ENCODE measurements at places on chromosomes 2 and 18.

DNA sequence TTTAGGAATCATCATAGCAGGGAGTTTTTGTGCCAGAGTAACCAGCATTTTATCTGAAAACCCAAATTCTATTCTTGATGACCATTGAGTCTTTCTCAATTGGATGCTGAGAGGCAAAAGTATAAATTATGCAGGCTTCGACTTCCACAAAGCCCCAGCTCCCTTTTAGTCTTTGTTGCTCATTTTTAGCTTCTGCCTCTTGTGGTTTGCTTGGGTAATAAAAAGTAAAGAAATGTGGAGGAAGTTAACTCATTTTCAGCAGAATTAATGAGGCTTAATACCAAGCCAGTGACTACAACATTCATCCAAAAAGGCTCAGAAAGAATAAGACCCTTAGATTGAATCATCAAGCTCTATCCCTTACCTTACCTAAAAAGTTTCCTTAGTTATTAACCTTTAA lies 18.6 kb downstream of the ERMN start:
- no peak for DNase-seq

GRCh38 chr18:59911600-59911999 lies 11.8 kb downstream of the PMAIP1 start:
- DNase-seq = no peak

DNA sequence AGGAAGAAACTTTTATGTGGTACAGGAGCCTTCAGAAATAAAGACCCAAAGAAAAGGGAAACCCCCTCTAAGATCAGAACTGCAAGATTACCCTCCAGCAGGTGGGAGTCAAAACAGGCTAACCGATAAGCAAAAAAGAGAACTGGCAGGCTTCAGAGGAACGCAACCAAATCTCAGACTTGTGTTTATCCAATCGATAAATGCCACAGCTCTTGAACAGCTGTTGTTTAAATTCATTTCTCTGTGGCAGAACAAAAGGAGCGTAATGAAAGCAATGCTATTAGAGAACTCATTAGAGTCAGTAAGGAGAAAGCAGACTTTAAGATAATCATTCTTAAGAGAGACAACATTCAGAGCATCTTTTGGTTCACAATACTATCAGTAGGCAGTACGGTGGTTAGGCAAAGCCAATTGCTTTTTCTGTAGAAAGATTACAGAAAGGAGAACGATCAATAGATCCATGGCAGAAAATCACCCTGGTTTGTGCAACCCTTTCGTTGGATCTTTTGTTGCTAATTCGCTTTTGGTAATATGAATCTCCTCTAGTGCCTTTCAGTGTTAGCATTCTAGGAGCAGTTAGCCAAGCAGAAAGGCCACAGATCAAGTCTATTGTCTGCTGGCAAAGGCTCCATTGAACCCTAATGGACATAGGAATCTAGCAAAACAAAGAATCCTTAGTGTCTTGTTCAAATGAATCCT lies 476.4 kb upstream of the CHST9 start:
- DNase-seq = no peak

GRCh38 chr2:144452989-144453336 lies 67.0 kb downstream of the ZEB2 start:
- no peak for DNase-seq

DNA sequence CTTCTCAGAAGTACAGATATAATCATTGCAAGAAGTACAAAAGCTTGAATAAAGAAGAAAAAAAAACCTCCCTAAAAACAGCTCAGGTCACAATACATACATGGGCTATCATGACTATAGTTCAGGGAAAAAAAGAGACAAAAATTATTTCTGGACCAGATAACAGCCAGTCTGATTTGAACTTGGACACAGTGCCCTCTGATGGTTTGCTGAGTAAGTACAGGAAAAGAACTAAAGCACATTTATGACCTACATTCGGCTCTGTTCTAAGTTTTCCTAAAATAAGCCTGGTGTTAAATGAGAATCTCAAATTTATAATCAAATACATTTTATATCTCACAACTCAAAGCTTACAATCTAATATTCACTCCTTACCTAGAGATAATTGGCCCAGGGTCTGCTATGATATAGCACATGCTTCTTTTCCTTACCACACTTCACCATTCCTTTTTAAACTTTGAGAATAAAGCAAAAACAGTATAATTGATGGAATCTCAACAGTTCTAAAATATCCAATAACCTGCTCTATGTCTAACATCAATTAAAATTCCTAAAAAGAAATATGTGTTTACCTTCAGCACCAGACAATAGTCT lies 81.1 kb downstream of the RAPH1 start:
- no peak for DNase-seq

- no peak for DNase-seq
Measured at GRCh38 chr2:28716265-28716865, 35.3 kb upstream of the PPP1CB start.

DNA sequence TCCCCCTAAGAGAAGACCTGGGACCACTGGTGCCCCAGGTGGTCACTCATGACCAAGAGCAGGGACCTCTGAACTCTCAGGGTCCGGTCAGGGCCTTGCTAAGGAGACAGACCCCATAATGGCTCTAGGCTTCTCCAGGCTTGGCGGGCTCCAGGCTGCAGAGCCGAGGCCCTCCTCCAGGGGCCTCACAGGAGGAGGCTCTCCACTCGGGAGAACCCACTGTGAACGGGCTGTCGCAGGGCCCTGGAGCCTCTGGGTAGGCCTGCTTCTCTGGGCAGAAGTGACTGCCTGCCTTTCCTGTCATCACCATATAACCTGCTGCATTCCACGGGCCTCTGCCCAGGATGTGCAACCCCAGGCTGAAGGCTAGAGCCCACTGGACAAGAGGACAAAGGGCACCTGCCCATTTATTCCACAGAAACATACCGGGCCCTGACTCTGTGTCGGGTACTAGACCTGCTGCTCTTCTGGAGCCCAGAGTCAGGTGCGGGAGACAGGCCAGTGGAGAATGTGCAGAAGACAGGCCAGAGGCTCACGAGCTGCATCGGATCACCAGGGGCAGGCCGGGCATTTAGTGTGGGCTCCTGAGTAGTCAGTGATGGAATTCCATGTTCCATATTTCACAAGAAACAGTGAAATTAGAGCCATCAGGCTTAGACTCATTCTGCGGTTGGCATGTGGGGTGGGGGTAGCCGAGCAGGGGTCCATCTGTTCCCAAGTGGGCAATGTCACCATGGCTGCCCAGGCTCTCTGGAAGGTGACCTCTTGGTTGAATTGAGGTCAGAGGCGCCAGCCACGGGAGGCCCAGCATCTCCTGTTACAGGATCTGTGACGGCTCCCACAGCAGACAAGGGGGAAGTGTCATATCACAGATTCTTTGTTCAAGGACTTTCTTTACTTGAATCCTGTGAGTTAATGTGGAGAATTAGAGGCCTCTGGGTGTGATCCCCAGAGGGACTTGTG lies 220.8 kb downstream of the SH3RF3 start:
- DNase-seq = no peak

DNA sequence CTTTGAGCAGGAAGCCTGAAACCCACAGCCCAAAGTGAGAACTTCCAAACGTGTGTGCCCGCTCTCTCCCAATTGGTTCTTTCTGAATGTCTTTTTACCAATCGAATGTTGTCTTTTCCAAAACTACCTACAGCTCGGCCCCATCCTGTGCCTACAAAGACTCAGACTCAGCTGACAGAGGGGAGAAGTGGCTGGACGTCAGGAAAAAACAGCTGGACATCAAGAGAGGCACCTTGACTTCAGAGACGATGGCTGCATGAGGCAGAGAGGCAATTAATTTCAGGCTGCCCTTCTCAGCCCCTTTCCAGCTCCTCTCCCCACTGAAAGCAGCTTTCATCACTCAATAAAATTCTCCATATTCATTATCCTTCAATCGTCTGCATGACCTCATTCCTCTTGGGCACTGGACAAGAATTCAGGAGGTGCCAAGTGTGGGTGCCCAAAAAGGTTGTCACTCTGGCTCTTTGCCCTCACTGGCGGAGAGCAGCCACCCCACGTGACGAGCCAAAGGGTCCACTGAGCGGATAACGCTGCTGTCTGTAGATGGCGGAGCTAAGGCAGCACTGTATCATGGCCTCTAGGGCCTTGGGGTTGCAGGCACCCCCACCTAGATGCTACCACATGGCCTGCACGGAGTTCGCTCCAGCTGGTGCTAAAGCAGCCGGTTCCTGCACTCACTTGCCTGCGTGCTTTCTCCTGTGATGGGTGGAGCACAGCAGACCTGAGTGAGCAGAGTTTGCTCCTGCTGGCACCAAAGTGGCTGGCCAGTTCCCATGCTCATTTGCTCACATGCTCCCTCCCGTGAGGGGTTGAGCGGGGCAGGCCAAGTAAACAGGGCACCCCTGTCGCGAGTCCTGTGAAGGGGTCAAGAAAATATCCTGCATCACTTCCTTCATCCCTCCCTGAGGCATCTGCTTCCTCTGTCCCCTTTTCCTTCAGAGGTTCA lies 37.9 kb downstream of the FAM210A start:
- peak; percentile 49 for DNase-seq

DNA sequence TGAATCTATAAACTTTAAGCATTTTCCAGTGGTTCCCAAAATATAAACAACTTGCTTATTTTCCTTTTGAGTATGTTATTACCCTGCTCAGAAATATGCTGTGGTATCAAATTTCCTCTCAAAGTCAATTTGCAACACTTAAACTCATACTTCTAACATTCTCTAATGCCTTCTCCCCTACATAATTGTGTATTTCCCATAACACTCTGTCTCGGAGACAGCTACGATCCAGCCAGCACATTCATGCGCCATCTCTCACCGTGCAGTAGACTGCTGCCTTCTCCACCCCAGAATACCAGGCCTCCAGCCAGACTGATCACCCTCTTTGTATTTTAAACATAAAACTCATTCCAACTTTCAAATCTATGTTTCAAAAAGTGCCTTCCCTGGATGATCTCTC lies 41.8 kb downstream of the TIMM21 start:
- DNase-seq = no peak

GRCh38 chr2:178273787-178274360 lies 79.6 kb downstream of the OSBPL6 start:
- no peak for DNase-seq

- DNase-seq = no peak
Measured at GRCh38 chr2:68163641-68164040, 6.0 kb downstream of the PNO1 start.

DNA sequence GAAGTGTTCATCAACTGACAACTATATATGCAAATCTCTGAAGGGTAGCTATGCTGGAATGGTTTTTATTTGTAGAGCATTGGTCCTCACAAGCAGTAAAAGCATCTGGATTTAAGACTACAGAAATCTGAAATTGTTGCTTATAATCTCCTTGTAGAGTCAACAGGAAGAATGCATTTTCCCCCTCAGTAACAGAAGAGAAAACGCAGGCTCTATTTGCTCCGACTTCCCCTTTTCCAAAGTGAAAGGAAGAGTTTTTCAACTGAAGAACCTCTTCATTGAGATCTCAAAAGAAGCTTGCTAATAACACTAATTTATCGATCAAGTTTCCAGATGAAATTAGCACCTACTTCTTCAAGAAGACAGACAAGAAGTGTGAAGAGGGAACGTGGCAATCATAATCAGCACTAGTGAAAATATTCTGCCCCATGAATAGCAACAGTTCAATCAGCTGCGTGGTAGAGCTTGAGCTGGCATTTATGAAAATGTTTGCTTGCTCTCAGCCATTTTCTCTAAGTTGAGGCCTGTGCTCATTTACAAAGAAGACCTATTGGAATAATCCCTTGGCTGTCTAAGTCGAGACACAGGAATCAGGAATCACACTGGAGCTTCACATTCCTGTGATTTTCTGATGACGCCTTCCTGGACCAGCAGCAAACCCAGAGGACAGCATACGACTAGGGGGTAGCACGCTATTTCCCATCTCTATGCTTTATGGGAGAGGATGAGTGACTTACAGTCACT lies 43.7 kb downstream of the TGIF1 start:
- DNase-seq = no peak

DNA sequence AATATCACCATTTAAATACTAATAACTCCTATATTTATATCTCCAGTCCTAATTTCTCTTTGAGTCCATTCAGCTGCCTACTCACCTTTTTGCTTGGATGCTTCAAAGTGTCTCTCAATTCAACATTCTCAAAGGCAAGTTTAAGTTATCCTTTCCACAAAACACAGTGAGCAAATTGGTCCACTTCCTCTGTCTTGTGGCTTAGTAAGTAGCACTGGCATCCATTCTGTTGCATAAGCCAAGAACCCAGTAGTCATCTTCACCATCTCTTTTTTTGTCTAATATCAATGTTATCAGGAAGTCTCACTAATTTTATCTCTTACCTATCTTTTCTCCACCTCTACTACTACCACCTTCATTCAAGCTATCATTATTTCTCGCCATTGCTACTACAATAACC lies 27.4 kb upstream of the IL1RL1 start:
- DNase-seq = no peak

DNA sequence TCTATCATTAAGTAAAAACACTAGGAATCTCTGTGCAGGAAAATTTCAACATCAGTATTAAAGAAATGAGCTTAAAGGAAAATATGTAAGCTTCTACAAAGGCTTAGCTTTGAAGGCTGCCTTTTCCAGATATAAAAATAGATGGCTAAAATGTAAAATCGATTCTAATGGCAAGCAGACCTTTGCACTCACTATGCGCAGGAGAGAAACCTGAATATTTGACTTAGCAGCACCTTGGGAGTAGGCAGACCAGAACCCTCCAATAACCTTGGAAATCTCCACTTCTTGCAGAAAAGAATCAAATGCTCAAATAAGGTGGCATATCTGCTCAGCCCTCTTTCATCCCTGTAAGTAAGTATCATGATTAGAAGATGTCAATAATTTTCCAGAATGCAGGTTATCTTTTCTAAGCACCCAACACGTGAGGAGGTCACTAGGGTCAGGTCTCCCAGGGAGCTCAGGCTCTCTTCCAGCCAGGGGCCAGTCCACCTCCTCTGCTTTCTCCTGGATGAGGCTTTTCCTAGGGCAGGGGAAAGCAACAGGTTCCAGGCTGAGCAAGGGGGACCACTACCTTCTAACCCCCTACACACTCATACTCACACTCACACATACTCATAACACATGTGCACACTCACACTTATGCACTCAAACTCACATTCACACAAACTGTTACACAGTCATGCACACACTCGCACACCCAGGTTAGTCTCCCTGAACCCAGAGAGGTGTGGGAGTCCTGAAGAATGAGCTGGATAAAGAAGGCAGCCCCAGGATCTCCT lies 3.8 kb downstream of the PIEZO2 start:
- DNase-seq = no peak

- DNase-seq = no peak
Measured at GRCh38 chr2:66607152-66607551, 172.2 kb downstream of the MEIS1 start.

DNA sequence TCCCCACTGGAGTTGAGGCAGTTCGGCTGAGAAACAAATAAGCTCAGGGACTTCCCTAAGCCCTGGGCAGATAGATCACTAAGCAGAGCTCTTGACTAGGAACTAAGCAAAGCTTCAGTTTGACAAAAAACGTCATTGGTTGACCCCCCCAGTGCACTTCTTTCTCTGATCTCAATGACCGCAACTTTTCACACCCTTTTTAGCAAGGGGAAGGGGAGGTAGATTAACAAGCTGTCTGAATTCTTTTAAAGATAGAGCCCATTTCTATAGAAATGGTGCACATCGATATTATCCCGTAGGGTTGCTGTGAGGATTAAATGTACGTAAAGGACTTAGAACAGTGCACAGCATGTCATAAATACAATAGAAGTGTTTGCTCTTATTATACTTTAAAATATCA lies 42.5 kb downstream of the PIEZO2 start:
- DNase-seq = no peak

- no peak for DNase-seq
Measured at GRCh38 chr2:151886241-151886640, 58.0 kb upstream of the ARL5A start.
